IPS-NIHi11 (cell line): ENCODE measurements at places on chromosomes 7 and 10.

- peak; percentile 83 for DNase-seq
These were observed 385 bp downstream of the SHLD2 start for GRCh38 chr10:87095236-87095945.

GRCh38 chr10:380313-380940 lies 245.2 kb downstream of the ZMYND11 start:
- DNase-seq = no peak

- DNase-seq = no peak
These were observed 251.6 kb downstream of the DIP2C start for GRCh38 chr10:437698-438490.

DNA sequence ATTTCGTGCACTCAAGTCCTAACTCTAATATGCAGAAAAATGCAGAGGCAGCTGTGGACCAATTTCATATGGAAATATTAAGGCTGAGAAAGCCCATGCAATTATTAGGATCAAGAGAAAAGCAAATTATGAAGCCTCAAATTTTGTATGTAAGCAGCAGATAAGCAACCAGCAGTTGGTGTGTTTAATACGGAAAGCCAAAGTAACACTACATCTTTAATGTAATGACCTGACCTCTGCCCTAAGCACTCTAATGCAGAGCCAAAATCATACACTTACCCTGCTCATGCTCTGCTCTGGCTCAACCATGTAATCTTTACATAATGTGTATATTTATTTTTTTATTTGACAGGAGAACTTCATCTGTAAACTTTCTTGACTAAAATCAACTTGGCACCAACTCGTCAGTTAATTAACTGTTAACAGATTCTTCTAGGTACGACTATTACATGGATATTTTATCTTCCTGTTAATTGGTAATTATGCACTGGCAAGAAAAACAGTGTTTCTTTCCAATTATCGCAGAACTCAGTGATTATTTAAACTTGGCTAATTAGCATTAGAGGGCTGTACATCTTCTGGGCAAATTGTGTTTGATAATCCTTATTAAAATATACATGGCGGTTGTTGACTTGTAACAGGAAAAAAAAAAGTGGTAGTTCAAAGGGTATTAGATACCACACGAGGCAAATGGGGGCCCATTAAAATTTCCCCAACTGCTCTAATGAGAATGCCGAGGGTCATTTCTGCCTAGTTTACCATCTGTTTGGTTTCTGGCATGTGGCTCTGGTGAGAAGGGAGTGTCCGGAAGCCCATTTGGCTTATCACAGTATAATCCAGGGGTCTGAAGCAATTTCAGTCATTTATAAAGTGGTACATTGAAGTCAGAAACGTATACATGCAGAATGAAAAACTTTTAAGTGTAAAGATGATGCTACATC lies 94.5 kb downstream of the RELN start:
- DNase-seq = no peak

DNA sequence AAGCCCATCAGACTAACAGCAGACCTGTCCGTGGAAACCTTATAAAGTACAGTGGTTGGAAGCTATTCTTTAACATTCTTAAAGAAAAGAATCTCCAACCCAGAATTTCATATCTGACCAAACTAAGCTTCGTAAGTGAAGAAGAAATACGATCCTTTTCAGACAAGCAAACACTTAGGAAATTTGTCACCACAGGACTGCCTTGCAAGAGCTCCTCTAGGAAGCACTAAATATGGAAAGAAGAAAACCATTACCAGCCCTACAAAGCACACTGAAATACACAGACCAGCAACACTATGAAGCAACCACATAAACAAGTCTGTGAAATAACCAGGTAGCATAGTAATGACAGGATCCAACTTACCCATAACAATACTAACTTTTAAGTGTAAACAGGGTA lies 177.7 kb upstream of the PRSS1 start:
- no peak for DNase-seq
